ENCODE measurements at places on chromosomes 12 and 14.

- DNase-seq = no peak
Observed at GRCh38 chr12:86948851-86949250, 692.7 kb upstream of the MGAT4C start.

GRCh38 chr14:79992407-79993198, 218.7 kb downstream of the DIO2 start:
- DNase-seq = no peak

GRCh38 chr12:3352230-3352629, 138.8 kb upstream of the PRMT8 start:
- DNase-seq = no peak

DNA sequence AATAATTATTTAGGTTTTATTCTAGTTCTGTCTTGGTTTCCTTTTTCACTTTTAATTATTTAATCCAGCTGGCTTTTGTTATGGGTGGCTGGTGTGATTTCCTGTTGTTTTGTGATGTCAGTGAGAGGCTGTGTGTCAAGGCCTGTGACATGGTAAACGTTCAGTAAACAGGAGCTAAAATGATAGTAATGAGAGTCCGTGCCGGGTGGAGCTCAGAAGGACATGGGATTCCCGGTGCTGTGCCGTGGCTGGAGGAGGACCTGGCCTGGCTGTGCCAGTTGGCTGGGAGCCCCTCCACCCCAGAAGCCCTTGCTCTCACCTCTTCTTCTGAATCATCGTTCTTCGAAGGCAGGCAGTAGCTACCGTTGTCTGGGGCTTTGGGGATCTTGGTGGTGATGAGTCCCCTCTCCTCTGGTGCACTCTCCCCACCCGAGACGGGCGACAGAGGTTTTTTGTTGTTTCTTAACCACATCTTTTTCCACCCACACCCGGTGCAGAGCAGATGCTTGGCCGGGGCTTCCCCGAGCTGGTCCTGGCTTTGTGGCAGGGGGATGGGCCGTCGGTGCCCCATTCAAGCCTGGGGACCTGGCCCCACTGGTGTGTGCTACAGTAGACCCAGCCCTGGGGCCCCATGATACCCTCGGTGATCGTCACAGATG, 29.1 kb downstream of the SH2B3 start:
- DNase-seq = peak; percentile 83

DNA sequence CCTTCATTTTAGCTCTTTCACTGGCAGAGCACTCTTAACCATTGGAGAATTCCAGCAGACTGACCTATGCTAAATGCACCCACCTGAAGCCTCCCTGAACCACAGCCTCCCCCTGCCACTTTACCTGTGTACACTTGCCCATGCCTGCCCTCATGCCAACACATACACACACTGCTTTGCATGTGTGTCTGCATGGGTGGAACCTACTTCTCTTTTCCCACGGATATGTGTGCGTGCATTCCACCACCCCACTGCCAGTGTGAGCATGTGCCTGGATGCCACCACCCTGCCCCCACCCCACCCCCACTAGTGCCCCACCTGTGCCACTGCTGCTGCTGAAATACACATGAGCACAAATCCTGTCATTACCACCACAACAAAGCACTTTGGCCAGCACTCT, 49.5 kb upstream of the EEA1 start:
- DNase-seq = no peak

GRCh38 chr14:105161964-105162668, 6.5 kb downstream of the JAG2 start:
- DNase-seq = no peak

GRCh38 chr12:7769999-7770398, 5.0 kb downstream of the NANOGNB start:
- DNase-seq = no peak

DNA sequence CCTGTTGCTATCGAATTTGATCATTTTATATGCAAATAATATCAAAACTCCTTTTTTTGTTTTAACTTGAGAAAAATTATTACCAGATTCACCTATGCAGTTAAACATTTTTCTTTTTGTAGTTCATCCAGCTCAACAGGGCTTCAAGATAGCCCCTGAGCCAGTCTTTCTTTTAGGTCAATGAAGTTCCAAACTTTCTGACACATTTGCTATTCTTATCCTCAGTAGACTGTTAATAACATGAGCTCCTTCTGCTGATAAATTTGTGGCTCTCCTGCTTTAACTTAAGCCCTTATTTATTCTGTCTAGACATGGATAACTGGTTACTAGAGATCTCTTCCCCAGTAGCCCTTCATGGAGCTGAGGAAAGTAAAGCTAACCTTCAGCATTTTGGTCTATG, 33.2 kb upstream of the SSPN start:
- no peak for DNase-seq
